ENCODE measurements at places on chromosomes 7 and 10.

DNA sequence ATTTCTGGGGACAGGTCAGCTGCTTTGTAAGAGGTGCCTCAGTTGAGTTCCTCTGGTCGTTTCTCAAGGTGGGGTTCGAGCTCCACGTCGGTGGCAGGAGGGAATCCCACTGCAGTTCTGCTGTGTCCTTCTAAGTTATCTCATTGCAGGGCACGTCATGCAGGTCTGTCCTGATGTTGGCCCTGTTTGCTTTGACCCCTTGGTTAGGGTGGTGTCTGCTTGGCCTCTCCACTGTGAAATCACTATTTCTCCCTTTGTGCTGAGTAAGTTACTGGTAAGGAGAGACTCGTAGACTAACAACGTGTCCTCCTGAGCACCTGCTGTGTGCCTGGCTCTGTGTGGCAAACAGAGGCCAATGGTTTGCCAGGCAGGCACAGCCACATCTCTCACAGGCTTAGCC, 372.9 kb upstream of the ZMIZ1 start:
- DNase-seq: no peak

DNA sequence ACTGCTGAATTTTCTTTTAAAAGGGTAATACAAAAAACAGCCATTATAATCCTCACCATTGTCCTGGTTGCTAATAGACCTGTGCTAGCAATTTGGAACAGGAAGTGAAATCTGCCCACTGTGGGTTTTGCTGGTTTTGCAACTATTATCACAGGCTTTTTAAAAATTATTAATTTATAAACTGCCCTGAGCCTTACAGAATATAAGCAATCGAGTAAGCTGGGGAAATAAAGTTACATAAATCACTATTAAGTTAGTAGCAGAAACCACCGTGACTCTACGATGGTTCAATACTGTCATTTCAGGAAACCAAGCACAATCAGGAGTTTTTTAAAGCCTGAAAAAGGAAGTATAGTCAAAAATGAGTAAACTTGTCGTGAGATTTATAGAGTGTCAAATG, 62.3 kb downstream of the TMEM26 start:
- DNase-seq: no peak

DNA sequence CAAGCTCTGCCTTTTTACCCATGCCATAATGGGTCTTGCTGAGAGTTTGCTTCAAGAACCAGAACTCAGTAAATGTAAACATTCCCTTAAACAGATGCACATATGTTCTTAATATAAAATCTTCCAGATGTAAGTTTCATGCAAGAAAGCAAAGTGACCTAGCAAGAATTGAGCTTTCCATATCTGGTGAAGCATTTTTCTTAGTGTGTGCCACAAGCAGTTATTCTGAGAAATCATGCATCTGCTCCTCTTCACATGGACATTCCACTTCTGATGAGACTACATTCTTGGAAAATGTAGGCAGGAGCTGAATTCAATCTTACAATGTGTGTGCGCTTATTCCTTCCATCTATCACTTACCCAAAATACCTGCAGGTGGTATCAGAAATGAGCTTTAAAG, 227.8 kb upstream of the LRRTM3 start:
- no peak for DNase-seq

- DNase-seq: peak; percentile 48
Observed at GRCh38 chr10:122164023-122164601, 107.0 kb upstream of the BTBD16 start.
